ENCODE measurements at places on chromosomes 13 and 19.

- no peak for DNase-seq
These were observed 210.2 kb downstream of the SLITRK6 start for GRCh38 chr13:85589021-85589420.

- no peak for DNase-seq
These were observed 318.8 kb downstream of the ATP8A2 start for GRCh38 chr13:25690582-25690981.

GRCh38 chr13:60260440-60260839 is 96.7 kb upstream of the DIAPH3 start:
- DNase-seq = no peak

GRCh38 chr13:38667526-38668109 is 19.3 kb upstream of the FREM2 start:
- DNase-seq = no peak

- no peak for DNase-seq
These were observed 20.1 kb upstream of the MIER2 start for GRCh38 chr19:364496-365287.

DNA sequence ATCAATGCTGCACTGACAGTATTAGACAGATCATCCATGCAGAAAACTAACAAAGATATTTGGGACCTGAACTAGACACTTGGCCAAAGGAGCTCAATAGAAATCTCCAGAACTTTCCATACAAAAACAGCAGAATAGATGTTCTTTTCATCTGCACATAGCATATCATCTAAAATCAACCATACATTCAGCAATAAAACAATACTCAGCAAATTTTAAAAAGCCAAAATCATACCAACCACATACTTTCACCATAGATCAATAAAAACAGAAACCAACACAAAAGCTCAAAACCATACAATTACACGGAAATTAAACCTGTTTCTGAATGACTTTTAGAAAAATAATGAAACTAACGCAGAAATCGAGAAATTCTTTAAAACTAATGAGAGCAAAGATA is 592.6 kb downstream of the SLITRK5 start:
- no peak for DNase-seq

DNA sequence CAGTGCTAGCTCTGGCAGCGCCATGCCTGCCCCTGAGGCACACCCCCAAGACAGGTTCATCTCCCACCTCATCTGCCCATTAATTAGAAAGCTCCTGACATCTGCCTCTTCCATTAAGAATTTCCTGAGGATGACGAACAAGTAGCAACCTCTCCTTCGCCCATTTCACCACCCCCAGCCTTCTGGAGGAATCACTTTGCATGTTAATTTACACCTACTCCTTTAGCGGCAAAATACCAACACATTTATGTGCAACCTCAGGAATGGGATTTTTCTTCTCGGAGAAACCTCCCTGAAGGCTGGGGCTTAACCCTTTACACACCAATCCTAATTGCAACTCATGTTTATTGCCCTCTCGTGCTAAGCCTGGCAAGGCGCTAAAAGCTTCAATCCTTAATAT is 13.8 kb downstream of the SLC7A1 start:
- DNase-seq = no peak

DNA sequence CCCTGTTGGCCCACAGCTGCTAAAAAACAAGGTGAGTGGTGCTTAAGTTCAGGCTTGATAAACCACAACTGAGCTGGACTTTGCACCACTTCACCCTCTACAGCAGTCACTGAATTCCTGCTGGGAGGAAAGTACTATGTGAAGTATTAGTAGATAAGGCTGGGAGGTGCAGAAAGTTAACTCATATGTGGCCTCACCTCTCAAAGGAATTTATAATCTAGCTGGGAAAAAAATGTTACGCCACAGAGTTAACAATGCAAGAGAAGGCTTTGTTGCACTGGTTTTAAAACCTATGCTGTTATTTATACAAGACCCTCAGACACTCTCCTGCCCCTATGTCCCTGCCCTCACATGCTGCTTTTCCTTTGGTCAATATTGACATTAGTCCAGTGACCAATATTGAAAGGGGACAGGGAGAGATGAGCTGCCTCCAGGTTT is 60.9 kb downstream of the LIG4 start:
- DNase-seq = no peak

DNA sequence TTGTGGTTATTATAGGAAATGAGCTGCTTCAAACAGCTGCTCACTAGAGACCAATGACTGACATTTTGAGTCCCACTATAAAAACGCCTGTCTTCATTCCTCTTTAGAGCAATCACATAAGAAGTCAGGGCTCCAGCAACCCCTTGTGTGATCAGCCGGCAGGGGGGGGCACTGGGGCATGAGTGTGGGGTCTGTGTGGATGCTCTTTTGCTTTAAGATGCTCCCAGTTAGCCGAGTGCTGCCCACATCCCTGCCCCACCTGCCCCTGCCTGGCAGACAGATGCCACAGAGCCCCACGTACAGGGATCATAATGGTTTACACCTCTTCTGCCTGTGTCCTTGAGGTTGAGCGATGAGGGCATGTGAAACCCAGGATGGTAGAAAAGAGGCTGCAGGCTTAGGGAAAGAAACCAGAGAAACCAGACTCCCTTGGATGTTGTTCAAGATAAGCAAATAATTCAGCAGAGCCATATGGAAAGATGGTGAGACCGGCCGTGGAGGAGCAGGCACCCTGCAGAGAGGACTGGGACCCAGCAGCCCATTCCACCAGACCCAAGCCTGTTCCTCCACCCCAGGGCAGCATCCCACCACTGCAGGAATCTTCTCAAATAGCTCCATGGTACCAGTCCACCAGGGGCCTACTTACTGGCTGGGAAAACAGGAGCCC is 55.4 kb downstream of the CHST8 start:
- no peak for DNase-seq

DNA sequence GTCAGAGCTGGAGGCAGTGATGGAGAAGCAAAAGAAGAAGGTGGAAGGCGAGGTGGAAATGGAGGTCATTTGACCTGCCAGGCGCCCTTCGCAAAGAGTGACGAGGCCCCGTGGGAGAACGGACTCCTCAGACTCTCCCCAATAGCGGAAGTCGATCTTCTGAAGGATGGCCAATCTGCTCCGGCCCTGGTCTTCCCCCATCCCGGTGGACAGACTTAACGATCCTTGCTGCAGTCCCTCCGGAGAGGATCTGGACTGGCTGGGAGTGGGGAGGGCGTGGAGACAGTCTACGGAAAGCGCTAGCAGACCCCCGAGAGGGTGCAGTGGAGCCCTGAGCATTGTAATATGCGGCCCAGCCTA is 11.9 kb downstream of the EPS8L1 start:
- DNase-seq = no peak

DNA sequence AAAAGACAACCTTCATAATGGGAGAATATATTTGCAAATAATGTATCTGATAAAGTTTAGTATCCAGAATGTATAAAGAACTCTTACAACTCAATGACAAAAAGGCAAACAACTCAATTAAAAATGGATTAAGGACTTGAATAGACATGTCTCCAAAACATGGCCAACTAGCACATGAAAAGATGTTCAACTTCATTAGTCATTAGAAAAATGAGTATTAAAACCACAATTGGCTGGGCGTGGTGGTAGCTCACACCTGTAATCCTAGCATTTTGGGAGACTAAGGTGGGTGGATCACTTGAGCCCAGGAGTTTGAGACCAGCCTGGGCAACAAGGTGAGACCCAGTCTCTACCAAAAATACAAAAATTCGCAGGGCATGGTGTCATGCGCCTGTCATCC is 18.8 kb upstream of the ZMYM5 start:
- DNase-seq = no peak

DNA sequence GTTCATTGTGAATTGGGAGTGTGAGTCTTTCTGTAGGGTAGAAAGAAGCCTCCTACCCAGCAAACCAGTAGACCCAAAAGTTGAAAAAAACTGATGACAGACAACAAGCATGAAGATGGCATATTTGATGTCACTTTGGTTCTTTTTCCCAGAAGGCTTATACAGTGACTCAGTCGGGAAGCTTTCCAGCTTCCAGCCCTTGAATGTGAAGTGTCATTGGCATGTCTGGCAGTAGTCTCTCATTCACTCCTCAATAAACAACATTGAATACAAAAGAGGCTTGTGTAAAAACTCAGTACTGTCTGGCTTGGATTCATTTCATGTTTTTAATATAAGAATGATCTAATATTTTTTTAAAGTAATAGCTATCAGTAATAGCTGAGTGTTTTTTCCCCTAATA is 68.7 kb downstream of the IPO5 start:
- DNase-seq = no peak

- DNase-seq = peak; percentile 57
These were observed 27.2 kb downstream of the WASF3 start for GRCh38 chr13:26584713-26585112.

DNA sequence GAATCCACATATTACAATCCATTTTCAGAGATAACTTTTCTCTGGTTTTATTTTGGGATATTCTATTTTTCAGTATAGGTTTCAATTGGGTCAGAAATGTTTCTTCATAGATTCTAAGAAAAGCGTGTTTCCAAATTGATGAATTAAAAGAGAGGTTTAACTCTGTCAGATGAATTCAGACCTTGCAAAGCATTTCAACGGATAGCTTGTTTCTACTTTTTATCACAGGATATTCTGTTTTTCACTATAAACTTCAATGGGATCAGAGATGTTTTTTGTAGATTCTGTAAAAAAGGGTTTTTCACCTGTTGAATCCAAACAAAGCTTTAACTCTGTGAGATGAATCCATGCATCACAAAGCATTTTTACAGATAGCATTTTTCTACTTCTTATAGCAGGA is 1498.1 kb downstream of the UQCRFS1 start:
- DNase-seq = no peak

DNA sequence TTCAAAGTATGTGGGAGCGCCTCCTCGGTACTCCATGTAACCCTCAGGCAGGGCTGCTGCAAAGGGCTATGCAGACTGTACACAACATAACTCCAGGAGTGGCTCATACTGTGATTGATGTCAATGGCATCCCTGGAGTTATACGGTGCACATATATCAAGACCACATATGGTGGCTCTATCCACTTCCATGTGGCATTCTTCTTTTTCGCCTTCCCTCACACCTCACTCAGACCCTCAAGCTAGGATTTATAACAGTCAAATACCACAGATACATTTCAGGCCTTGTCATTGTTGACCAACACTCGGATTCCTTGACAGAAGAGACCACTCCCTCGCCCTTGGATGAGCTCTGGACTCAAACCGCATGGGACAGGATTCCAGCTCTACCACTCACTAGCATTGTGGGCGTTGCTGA is 11.3 kb upstream of the UBL3 start:
- peak; percentile 87 for DNase-seq

DNA sequence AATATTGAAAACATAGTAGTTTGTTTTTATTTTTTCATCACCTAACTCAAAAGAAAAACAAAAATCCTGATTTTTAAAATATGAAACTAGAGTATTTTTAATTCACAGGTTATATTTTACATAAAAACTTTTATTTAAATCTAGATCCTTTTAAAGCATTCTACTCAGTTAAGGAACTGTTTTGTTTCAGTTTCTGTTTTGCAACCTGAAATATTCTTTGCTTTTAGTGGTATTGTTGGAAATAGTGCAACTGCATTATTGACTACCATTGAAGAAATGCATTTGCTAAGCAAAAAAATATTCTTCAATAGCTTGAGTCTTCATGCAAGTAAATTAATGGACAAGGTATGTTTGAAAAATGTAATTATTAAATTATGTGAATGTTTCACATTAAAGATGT is 43.8 kb downstream of the COG6 start:
- no peak for DNase-seq

DNA sequence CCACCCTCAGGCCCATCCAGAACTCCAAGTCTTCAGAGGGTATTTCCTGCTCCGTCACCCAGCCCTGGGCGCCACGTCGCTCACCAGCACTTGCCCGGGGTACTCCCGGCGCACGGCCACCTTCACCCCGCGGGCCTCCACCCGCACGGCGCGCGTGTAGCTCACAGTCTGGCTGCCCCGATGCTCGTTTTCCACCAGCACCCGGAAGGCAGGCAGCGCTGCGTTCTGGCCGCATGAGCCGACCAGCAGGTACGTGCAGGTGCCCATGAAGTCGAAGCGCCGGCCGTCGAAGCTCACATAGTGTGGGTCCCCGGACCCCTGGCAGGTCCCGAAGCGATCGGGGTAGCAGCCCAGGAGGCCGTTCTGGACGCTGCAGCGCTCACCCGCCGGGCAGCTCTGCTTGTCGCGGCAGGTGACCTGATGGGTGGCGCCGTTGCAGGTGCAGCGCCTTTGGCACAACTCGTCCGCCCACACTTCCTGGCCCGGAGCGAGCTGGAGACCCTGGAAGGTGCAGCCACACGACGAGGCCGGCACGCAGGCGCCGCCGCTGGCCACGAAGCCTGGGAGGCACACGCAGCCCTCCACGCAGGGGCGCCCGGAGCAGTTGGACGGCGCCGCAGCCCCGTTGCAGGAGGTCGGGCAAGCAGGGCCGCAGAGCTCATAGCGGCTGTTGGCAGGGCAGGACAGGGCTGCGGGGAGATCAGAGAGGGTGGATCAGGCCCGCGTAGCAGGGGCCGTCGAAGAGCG is 19.2 kb downstream of the FCGBP start:
- DNase-seq = no peak

DNA sequence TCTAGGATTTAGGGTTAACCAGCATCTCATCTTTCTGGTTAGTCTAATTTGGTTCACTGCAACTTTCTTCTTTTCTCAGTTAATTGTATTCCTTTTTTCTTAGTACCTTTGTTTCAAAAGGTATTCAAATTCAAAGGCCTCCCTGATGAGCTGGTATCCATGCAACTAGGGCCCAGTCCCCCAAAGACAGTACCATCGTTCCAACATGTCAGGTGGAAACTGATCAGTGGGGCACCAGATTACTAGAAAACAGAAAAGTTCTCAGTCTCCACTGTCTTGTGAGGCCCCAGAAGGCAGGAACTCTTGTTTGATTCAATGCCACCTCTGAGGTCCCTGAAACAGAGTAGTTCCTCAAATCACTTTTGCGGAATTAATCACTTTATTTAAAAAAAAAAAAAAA is 303.2 kb upstream of the NBEA start:
- DNase-seq = no peak

DNA sequence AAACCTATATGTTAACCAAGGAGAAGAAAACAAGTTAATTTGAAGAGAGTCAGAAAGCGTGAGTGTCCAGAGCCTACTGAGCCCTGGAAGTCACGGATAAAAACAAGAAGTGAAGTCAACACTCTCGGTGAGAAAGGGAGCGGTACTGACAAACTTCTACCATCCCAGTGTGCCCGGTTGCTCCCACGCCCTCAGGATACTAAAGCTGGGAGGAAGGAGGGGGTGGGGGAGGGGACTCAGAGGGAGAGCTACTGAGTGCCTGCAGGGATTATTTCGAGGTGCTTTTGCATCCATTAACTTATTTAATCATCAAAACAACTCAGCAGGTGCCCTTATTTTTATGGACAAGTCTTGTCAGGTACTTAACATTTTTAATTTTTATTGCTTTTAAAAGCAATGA is 166.2 kb downstream of the ZIC5 start:
- no peak for DNase-seq

GRCh38 chr19:39740395-39740794 is 2.6 kb upstream of the CLC start:
- no peak for DNase-seq

DNA sequence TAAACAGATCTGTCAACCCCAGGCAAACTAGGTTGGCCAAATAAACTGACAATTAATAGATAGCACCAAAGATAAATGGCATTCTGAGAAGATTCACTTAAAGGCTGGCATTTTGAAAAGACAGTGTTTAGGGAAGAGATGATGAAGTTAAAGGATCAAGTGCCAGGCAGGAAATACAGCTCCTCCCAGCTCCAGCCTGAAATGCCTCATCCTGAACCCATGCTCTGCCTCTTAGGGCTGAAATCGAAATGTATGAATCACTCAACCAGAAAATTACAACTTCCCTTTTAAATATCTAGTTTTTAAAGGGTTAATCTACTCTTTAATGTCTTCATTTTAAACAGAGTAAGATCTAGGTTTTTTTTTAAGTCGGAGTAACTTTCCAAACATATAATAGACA is 171.2 kb upstream of the UBL3 start:
- DNase-seq = no peak
